ENCODE measurements at places on chromosomes 12 and 14.

DNA sequence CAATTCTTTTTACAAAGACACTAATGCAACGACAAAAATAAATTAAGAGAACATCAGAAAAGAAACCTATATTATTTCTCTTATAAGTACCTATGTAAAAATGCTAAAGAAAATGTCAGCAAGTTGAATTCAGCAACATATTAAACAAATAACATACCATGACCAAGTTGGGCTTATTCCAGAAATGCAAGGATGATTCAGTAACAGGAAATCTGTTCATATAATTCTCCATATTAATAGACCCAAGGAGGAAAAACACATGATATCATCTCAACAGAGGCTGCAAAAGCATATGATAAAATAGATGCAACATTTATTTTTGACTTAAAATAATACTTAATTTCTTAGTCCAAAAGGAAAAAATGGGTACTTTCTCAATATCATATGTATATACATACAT, 25.1 kb upstream of the GPHB5 start:
- peak; percentile 10 for DNase-seq

- no peak for DNase-seq
These were observed 249.8 kb upstream of the SFSWAP start for GRCh38 chr12:131461096-131461495.

- DNase-seq, result no peak
These were observed 259.9 kb upstream of the MDGA2 start for GRCh38 chr14:47935332-47935731.

GRCh38 chr14:95480109-95480886, 36.2 kb downstream of the SYNE3 start:
- no peak for DNase-seq

DNA sequence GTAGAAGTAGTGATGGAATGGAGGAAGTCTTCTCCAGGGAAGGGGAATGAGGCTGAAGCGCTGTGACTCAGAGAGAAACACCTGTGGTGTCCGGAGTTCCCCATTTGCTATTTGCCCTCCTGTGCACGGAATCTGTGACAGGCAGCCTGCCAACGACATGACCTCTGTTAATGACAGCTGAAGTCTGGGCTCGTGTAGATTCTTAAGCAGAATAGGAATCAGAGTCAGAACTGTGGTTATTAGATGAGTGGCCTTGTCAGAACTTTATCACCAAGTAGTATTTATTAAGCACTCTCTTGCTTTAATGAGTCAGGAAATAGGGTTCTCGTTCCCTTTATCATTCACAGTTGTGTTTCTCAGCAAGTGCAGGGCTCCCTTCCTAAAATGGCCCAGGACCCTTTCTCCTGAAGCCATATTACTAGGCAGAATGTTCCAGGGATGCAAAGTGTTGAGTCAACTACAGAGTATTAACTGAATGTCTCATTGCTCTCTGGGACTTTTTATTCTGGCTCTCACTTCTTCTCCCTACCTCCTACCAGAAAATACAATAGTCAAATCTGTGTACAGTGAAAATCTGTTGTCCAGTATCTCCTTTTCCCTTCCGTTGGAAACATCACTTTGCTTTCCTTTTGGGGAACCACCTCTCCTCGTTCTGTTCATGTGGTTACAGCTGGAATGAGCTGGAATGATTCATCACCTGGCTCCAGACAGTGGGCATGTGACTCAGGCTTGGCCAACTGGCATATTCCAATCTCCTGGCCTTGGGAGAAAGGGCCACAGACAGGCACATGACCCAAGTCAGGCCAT, 77.8 kb upstream of the MAX start:
- DNase-seq, result peak; percentile 74

DNA sequence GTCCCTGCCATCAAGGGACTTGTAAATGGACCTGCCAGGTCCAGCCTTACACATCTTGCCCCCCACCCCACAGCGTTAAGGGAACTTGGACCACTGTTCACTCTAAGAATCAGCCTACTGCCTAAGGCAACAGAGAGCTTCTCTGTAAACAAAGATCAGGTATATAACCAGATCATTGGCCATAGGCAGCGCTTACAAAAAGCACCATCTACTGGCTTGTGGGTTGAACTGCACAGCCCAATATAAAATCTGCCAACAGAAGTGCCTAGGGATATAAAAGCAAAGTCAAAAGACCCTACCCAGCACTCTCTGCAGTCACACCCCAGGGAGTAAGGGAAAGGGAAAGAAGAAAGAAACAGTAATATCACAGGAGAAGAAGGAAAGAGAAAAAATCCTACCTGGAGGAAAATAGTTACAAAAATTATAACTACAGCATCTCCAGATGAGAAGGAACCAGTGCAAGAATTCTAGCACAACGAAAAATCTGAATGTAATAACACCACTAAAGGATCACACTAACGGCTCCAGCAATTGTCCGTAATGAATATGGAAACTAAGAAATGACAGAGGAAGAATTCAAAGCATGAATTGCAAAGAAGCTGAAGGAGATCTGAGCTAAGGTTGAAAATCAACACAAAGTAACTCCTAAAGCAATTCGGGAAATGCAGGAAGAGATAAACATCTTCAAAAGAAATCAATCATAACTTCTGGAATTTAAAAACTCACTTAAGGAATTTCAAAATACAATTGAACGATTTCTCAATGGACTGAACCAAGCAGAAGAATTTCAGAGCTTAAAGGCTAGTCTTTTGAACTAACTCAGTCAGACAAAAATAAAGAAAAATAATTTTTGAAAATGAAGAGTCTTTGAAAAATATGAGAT, 95.2 kb upstream of the PCED1B start:
- no peak for DNase-seq

DNA sequence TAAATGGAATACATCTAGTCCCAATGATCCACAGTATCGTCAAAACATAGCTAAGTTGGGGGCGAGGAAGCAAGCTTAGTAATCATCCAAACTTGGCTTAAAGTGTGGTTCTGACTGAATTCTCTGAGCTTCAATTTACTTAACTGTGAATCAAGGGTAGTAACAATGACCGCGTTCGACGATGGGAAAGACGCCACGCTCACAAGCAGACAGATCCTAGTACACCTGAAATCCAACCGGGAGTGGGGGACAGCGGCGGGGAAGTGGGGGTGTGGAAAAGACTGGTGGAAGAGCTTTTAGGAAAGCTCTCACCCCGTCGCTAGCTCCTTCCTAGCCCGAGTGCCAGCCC, 433 bp downstream of the COX16 start:
- DNase-seq, result no peak

Data from non-pigmented ciliary epithelial cell (primary cell).